ENCODE measurements at places on chromosomes 7 and 10. TPM values are rescaled to one million over a fixed set of nuclear protein-coding genes. Genes with fewer than 3 reads are reported as not detected.

GRCh38 chr7:130996833-130997231, 262.8 kb upstream of the KLF14 start:
- DNase-seq = no peak

- DNase-seq = no peak
These were observed 21.5 kb upstream of the PPP3CB start for GRCh38 chr10:73517166-73517888.

DNA sequence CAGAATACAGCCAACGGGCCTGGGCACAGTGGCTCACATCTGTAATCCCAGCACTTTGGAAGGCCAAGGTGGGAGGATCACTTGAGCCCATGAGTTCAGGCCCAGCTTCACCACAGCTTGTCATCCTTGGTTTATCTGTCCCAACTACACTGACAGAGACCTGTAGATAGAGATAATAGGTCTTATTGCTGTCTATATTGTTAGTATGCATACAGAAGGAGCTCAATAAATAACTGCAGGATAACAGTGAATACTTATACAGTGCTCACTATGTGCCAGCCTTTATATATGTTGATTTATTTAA, 1.3 kb downstream of the CNPY4 start:
- no peak for DNase-seq

DNA sequence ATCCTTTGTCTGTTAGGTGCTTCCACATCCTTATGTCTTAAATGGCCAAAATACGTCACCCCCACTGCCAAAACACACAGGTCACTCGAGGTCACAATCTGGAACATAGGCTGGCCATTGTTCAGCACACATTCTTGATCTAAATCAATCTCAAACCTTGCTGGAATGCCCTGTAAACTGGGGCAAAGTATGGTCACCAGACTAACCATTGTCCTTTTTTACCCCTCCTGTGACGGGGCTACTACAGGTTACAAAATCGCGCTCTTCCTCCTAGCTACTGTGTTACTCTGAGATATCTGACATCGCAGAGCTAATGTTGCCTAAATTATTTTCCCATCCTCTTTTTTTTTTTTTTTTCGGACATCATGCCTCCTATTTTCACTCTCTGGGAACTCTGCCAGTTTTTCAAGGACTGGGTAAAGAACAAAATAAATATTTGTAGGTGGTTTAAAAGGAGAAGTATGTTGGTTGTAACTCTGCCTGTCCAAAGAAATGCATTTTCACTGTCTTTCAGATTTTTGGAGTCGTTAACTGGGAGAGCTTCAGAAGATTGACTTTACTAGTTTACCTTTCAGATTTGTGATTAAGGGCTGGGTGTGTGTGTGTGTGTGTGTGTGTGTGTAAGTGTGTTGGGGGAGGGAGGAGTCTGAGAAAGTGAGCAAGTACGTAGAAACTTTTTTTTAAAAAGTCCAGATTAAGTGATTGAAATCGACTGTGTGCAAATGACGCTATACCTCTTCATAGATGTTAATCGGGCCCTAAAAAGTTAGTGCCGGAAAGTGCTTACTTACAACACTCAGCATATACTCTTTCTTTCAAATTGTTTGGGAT, 942 bp upstream of the KIAA1217 start:
- DNase-seq = no peak

MACC1 gene
- not detected for total RNA-seq

OR2A12 gene
- total RNA-seq = not detected

MBLAC1 gene
- 3.0 TPM for total RNA-seq

CALML5 gene
- not detected for total RNA-seq

ZNF727 gene
- 3.2 TPM for total RNA-seq

Measured in right cardiac atrium (tissue), 5 donors.